ENCODE measurements at places on chromosomes 2 and 18.
A peak's percentile ranks its signal among the peaks of the same experiment; 100 is the strongest.

GRCh38 chr2:224532441-224532840 is 52.7 kb downstream of the CUL3 start:
- DNase-seq: no peak

GRCh38 chr2:219509780-219510511 is 4.3 kb upstream of the ASIC4 start:
- DNase-seq: peak; percentile 78

DNA sequence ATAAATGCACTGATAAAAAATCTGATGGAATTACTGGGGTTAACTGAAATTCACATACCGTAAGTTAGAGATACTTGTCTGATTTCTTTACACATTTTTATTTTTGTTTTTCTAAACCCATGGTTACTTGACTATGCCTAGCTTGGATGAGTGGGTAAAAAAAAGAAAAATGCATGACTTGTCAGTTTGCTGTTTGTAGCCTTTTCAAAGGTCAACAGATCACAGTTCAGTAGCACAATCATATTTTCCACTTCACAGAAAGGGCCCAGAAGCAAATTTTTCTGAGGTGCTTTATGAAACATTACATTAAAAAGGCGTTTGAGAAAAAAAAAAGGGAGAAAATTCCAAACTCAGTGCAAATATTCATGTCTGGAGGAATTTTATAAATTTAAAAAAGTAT is 16.4 kb downstream of the SLC16A14 start:
- no peak for DNase-seq

DNA sequence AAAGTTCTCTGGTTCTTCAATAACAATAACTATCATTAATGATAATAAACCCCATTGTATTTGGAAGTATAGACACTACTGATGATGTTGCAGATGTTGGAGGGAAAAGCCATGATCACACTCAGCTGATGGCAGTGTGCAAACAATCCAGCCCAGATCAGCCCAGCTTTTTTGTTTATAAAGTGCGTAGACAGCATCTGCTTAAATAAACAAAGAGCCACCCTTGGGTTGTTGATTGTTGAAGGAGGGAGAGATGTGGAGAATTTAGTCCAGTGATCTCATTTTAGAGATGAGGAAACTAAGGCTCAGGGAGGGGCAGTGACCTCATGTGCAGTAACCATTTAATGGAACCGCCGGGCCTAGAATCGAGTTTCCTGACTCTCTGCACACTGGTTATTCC is 56.0 kb upstream of the MEX3C start:
- no peak for DNase-seq

DNA sequence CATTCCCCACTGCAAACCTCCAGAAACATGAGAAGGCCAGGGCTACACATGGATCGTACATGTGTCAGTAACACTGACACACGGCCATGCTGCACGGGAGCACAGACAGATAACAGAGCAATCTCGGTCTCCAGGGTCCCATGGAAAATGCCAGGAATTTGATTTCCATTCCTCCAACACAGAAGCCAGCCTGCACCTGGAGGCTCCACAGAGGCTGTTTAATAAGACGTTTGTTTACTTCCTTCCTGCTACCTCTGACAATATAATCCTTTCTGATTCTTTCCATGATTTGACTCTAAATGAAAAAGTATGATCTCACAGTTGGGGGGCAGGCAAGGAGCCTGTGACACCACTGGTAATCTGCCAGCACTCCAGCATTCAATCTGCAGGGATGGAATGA is 210.9 kb upstream of the DDX18 start:
- no peak for DNase-seq

GRCh38 chr2:37782721-37783371 is 111.4 kb upstream of the CDC42EP3 start:
- DNase-seq: no peak

DNA sequence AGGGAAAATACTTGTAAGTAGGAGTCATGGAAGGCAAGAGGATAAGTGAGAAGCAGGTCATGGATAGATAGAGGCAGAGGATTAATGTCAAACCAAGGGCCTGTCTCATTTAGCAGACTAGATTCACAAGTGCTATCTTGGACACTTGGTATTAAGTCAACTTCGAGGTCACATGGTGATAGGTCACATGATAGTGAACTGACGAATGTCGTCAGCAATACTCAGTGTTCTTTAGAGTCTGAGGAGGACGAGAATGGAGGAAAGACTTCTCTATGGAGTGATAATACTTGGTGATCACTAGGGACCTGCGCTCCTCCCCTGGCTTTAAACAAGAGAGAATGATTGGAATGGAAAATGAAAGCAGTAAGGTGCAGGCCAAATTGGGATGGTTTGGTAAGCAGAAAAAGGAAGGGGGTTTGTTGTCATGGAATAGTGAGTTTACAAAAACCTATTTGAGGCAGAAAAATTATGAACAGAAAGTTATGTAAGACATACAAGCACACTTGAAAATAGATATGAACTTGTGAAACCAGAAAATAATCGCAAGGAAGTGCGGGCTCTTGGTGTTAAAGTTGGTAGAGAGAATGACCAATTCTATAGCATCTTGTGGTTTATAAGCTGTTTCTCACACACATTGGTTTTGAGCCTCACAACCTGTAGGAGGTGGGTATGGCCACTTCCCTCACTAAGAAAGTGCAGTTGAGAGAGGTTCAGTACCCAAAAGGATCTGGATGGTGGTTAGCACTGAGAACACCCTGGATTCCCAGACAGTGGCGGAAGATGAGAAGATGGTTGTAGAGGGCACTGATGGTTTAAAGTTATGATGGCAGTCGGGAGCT is 141.5 kb downstream of the WDSUB1 start:
- DNase-seq: no peak

- no peak for DNase-seq
Observed at GRCh38 chr2:223121283-223121682, 69.3 kb downstream of the KCNE4 start.

DNA sequence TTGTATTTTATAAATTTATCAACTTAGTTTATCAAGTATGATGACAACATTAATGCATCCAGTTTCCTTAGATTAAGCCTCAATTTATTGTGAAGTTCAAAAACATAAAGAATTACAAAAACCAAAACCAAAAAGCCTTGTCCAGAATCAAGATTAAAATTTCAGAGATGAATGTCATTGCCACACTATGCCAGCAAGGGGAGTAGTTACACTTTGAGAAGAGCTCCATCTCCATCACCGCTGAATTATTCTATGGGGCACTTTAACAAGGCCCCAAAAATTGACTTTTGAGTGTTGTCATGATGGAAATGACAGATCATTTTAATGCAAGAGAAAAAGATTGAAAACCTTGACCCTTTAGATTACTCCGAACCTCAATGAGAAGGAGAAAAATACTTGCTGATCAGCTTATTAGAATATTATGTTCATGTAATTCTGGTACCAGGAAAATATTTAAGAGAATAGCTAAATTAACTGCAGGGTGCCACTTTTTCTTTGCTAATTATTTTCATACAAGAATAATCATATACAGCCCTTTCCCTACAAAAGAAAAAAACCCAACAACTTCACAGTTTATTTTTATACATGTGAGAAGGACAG is 152.5 kb upstream of the AQP4 start:
- DNase-seq: no peak

GRCh38 chr2:99430614-99431291 is 59.1 kb downstream of the REV1 start:
- DNase-seq: no peak

- DNase-seq: no peak
Observed at GRCh38 chr18:53268455-53268854, 928.5 kb downstream of the DCC start.

GRCh38 chr2:129769185-129769991 is 210.1 kb upstream of the RAB6C start:
- no peak for DNase-seq

- no peak for DNase-seq
Observed at GRCh38 chr2:10016001-10016801, 27.1 kb upstream of the KLF11 start.

DNA sequence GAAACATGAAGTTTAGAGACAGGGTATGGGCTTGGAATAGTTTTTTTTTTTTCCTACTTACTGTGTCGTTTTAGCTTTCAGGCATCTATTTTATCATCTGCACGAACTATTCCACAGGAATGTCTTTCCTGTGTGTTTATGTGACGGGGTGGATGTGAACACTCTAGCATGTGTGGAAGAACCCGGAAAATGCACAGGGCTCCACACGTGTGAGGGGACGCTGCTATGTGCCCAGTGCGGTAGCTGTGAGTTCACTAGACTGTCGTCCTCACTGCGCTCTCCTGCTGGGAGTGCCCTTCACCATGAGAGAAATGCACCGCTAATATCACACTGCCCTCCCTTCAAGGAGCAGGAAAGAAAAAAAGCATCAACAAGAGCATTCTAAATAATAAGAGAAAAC is 250.8 kb upstream of the PXDN start:
- no peak for DNase-seq

GRCh38 chr2:237231593-237231992 is 145.9 kb downstream of the COPS8 start:
- no peak for DNase-seq

DNA sequence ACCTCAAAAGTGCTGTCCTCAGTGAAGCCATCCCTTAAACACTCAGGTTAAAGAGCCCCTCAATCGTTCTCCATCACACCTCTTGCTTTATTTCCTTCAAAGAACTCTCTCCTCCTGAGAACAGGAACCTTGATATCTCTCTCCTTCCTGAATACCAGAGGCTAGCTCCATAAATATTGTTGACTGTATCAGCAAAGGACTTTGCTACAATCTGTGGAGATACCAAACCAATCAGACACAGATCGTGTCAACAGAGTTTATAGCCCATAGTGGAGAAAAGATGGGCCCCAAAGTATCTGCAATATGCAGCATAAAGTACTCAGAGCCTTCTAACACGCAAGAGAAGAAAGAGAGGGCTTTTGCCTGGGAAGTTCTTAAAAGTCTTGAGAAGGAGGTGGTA is 36.4 kb downstream of the PLEKHM3 start:
- DNase-seq: no peak

DNA sequence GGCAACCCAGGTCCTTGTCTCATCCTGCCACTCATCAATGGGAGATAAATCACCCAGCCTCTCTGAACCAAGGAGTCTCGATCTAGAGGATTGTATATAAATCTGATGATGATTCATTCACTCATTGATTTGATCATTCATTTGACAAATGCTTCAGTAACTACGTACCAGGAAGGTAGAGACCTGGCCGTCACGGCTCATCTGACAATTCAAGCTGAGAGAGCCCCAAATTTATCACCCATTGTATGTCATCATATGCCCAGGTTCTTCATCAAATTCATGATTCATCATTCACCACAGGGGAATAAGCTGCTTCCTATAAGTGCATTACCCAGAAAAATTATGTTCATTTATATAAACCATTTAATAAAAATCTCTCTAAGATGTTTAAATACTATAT is 116.9 kb downstream of the FAM161A start:
- no peak for DNase-seq

DNA sequence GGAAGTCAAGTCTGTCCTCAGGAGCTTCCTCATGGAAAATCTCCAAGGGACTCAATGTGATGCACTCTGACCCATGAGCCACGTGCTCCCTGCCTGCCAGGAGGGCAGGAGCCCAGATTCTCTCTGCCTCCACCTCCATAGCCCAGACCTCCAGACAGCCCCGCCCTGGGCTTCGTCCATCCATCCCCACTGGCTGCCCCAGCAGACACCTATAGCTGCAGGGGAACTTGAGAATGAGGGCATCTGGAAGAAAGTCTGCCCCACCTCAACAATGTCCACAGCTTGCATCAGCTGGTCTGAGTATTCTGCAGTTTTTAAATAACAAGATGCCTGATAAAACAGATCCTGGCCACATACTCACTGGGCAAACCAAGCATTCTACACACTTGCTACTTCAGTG is 418.8 kb upstream of the SMIM21 start:
- DNase-seq: no peak

GRCh38 chr2:168136392-168136977 is 110.9 kb downstream of the STK39 start:
- DNase-seq: no peak

GRCh38 chr2:54710216-54710615 is 13.2 kb upstream of the EML6 start:
- DNase-seq: no peak

GRCh38 chr2:106885329-106885728 is 638 bp downstream of the ST6GAL2 start:
- DNase-seq: peak; percentile 18

DNA sequence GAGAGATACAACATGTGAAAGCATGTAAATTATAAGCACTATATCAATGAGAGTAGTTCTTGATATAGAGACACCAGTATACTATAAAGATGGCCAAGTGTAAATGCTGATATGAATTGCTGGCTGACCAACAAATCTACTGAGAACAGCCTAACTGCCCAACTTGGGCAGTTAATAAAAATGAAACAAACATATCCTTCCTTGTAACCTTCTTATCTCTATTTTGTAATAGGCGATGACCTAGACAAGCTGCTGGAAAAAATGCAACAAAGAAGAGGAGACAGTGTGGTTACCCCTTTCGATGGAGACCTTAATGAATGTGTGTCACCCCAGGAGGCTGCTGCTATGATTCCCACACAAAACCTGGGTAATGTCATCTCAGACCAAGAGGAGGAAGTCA is 148.7 kb downstream of the ESCO1 start:
- no peak for DNase-seq

DNA sequence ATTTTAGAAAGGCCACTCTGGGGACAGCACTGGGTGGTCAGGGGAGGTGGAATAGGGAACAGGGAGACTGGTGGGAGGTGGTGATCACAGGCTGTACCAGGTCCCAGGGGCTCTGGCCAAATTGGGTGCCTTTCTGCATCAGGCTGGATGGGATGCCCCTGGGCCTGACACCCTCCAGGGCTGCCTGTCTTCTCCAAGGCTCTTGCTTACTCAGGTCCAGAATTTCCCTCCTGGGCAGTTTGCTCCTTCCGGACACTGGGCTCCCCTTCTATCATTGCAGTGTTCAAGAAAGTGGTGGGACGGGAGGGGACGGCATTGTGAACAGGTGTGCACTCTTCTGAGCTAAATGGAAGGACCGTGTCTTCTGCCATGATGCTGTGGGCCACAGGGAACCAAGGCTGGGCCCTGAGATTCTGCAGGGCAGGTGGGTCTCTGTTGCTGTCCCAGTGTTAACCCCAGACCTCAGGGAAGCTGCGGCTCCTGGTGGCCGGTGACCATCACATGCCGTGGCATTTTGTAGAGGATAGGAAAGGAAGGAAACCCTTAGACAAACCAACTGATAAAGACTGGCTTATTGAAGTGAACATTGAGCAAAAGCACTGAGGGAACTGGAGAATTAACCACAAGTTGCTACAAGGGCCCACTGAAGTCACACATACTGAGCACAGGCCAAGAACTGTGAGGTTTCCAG is 93.7 kb upstream of the HS6ST1 start:
- DNase-seq: no peak

- no peak for DNase-seq
Observed at GRCh38 chr2:143345887-143346787, 216.9 kb downstream of the ARHGAP15 start.

- no peak for DNase-seq
Observed at GRCh38 chr2:226018641-226019040, 619.1 kb downstream of the NYAP2 start.

GRCh38 chr18:44789710-44790109 is 109.0 kb downstream of the SETBP1 start:
- no peak for DNase-seq

- DNase-seq: peak; percentile 52
Observed at GRCh38 chr2:172095146-172095904, 7.4 kb downstream of the DLX2 start.
